GM19239 (cell line): ENCODE measurements at places on chromosomes 7 and 10.

DNA sequence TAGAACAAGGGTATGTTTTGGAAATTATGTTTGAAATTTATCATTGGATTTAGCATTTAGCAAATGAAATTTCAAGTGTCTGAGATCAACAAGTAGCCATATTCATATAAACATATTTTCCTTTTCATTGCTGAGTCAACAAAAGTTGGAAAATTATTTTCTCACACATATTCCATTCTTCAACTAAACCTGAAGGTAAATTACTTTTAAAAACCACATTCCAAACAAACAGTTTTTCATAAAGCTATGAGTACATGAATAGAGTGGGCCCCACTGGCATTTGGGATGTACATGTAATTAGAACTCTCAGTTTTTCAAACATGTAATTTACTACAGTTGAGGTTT is 178.3 kb upstream of the MKLN1 start:
- no peak for DNase-seq

DNA sequence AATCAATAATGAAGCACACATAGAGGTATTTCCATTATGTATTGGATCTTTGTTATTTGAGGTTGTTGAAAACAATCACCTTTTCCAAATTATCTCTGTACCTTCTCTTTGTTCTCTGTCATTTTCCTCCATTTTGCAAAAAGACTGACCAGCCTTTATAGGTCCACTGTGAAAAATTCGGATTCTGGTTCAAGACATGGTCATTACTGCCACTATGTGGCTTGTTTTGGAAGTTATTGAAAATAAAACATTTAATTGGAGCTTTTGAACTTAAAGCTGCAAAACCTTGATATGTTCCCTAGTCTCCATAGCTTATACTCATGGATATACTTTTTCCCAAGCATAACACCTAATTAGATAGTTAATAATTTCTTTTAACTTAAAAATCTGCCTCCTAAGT is 1094.4 kb downstream of the NRG3 start:
- no peak for DNase-seq

- no peak for DNase-seq
Measured at GRCh38 chr10:131697476-131698128, 203.2 kb upstream of the PPP2R2D start.

- DNase-seq, result no peak
Measured at GRCh38 chr7:118648002-118648401, 423.5 kb downstream of the ANKRD7 start.

DNA sequence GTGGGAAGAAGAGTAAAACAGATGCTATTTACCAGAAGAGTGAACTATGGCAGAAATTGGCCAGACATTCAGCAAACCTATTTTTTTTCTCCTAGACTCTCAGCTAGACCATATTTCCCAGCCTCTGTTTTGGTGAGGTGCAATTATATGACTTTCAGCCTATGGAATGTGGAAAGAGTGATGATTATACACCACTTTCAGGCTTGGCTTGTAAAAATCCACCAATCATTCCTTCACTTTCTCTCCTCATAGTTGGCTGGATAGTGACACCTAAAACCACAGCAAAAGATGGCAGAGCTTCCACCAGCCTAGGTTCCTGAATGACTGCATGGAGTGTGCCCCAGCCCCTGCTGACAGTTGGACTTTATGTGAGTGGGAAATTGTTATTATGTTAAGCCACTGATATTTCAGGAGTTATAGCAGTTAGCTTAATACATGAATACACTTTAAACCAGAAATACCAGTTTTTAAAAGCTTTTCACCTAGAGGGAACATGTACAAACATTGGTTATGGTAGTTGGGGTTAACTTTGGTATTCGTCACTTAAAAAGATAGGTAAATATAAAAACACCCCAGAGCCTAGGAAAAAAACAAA is 19.1 kb upstream of the TNKS2 start:
- DNase-seq, result no peak

- DNase-seq, result no peak
Measured at GRCh38 chr10:122287570-122287969, 16.5 kb downstream of the BTBD16 start.

DNA sequence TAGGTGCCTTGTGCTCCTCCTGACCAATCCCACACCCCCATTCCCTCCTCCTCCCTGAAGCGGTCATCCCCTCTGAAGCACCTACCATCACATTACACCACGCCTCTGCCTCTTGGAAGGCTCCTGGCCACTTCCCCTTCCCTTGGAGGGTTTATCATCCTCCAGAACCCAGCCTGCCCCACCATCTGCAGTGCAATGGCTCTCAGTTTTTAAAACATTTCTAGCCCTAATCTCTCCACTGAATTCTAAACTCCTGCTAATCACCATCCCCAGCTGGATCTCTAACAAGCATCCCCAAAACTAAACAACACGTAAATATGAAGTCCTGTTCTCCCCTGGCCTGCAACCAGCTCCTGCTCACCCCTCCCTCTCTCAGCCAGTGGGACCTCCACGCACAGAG is 70.6 kb downstream of the PIP4K2A start:
- DNase-seq, result no peak

DNA sequence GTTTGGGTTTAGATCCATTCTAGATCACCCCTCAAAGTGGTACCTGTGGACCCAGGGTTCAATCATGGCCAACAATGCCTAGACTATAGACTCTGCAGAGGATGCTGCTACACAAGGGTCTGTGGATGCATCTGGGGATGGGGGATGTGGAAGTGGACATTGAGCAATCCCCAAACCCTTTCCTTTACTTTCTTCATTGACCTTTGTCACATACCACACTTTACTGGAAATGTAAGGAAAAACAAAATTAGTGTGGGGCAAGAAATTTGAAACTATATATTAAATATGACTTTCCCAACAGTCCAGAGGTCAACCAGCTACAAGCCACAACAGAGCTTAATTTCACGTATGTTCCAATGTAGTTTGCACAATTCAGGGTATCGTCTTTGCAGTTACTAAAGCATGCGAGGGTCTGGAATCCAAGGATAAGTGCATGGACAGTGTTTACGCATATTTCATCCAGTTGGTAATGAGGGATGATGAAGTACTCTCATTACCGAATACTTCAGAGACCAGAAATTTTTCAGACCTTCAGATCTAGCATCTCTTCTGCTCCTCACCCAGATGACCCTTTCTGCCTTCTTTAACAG is 33.3 kb upstream of the CASD1 start:
- DNase-seq, result no peak

- DNase-seq, result no peak
Measured at GRCh38 chr7:102456327-102456726, 8.3 kb downstream of the ALKBH4 start.

GRCh38 chr10:119655566-119656001 is 4.4 kb downstream of the BAG3 start:
- no peak for DNase-seq

- no peak for DNase-seq
Measured at GRCh38 chr7:983004-983615, at the start of gene CYP2W1. Gene CYP2W1, plus strand, starts transcription at chr7:983181. Its CDS starts 31 bp downstream, at chr7:983212.

DNA sequence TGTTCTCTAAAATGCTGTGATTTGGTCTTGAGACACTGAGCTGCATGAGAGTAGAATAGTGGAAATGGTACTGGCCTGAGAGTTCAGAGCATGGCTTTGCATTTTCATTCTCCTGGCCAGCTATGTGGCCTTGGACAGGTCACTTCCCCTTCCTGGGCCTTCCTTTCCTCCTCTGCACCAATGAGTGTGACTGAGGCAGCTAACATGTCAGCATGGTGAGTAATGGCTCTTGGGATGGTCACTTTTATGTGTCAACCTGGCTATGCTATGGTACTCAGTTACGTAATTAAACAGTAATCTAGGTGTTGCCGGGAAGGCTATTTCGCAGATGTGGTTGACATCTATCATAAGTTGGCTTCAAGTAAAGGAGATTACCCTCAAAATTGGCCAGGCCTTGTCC is 109.3 kb downstream of the RTKN2 start:
- DNase-seq, result no peak

GRCh38 chr10:22630234-22631174 is 83.9 kb downstream of the PIP4K2A start:
- DNase-seq, result peak; percentile 62

DNA sequence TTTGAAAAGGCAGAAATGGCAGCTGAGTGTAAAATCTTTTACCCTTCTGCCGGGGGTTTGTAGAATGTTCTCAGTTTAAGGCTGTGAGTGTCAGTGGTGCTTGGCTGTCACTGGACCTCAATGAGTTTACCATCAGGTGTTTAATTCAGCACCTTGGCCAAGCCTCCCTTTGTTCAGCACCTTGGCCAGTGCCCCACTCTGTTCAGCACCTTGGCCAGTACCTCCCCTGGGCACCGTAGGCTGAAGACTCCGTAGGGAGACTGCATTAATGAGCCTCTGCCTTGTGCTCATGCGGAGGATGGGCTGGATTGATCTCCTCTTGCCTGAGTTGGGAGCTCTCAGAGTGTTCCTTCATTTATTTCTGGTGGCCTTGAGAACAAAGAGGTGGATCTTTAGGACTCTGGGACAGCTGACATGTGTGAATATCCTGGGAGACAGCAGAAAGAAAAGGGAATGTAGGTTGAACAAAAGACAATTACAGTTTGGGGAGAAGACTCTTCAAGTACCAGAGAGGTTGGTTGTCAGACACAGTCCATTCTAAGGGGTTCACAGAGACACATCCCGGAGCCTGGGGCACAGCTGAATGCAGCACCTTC is 1.6 kb downstream of the FAM24A start:
- DNase-seq, result peak; percentile 21

GRCh38 chr10:76721891-76722505 is 915.6 kb downstream of the KCNMA1 start:
- DNase-seq, result no peak

GRCh38 chr10:118760265-118760664 is 5.5 kb upstream of the CACUL1 start:
- DNase-seq, result no peak

GRCh38 chr7:117737926-117738325 is 135.3 kb downstream of the CTTNBP2 start:
- DNase-seq, result no peak

DNA sequence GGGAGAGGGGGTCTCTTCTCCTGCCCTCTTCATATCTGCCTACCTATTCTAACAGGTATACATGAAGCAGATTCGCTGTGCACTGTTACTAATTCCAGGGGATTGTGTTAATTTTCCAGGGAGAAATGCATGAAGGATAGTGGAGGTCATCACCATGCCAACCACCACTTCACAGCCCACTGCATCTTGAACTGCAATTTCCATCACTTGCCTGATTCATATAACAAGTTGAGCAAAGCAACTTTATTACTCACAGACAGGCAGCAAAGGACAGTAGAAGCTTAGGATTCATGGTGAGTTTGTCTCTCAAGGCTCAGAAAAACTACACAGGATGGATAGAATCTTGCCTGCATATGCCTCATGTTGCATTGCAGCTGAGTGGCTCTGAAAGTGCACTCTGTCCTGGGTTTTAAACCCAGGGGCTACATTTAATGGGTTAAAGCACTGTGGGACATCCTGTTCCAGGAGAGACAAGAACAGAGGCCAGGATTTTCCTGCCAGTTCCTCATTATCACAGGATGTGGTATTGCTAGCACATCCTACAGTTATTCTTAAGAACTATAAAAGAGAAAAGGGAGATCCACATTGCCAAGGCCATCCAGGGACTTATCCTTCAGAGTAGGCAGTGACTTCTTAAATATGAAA is 136.9 kb upstream of the PRSS1 start:
- DNase-seq, result no peak

- DNase-seq, result no peak
Measured at GRCh38 chr7:25830215-25830614, 321.8 kb upstream of the NFE2L3 start.

DNA sequence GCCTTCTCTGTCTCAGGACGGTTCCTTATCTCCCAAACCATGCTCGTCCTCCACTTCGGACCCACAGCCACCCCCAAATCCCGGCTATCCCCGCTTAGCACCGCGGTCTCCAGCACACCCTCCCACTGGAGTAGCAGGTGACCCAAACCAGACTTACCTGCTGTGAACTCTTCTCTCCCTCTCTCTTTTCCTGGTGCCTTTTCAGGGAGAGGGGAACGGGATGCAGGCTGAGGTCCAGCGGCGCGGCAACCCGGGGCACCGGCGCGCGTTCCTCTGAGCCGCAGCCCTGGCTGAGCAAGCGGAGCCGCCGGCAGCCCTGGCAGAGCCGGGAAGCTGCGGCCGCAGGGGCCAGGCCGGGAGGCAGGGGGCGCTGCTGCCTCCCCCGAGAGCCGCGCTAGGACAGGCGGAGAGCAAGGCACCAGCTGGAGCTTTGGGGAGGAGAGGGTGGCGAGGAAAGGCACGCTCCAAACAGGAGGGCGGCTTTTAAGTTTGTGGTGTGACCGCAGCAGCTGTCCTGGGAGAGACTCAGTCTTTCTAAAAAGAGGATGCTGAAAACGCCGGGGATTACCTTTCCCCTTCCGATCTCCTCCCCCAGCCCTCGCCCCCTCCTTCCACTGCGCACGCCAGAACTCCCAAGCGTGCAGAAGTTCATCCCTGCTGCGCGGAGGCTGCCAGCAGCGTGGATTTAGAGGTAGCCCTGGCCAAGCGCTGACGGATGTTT is at the start of gene SEMA3D:
Gene SEMA3D (minus strand): TSS at position 536 of the 721 bp plus-strand sequence. CDS start 65,165 bp downstream, outside the sequence.
- DNase-seq, result peak; percentile 30

GRCh38 chr10:78821052-78821451 is 247.7 kb upstream of the ZMIZ1 start:
- no peak for DNase-seq
